ENCODE measurements at places on chromosomes 6 and 20.
A peak's percentile ranks its signal among the peaks of the same experiment; 100 is the strongest.

DNA sequence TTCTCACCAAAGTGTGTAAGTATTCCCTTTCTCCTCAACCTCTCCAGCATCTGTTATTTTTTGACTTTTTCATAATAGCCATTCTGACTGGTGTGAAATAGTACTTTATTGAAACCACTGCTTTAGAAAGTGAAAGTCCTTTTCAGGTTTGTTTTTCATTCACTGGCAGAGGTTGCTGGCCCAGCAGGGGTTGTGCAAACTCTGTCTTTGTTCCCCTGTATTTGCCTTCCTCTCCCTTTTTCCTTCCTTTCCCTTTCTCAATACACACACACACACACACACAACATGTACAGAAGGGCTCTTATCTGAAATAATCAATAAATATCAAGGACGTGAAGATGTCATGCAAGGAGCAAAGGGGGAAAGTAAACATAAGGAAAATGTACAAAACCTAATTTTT lies 99.8 kb downstream of the LY86 start:
- no peak for DNase-seq

- peak; percentile 52 for DNase-seq
Measured at GRCh38 chr20:50191544-50192363, 1.1 kb downstream of the CEBPB start.

- no peak for DNase-seq
Measured at GRCh38 chr6:37814374-37814773, 5.2 kb upstream of the ZFAND3 start.

- peak; percentile 53 for DNase-seq
Measured at GRCh38 chr20:59207742-59208357, 44.2 kb downstream of the ZNF831 start.

- DNase-seq, result no peak
Measured at GRCh38 chr20:22568872-22569344, 15.5 kb downstream of the FOXA2 start.

- no peak for DNase-seq
Measured at GRCh38 chr6:129320892-129321291, 389.1 kb downstream of the ARHGAP18 start.

DNA sequence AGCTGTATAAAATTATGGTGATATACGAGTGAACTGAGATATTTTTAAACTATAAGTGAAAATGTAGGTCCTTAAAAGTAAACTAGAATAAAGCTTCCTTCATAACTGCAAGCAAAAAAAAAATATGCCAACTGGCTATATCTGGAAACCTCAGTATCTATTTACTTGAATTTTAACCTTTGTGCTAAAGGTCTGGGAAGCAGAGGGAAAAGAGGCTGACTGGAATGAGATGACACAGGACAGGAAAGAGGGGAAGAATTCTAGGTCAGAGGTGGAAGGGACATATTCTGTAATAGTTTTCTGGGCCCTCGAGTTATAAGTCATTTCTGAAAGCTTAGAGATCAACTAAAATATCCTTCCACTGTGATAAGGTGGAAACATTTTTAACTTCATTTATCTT lies 46.8 kb downstream of the AIG1 start:
- DNase-seq, result no peak

DNA sequence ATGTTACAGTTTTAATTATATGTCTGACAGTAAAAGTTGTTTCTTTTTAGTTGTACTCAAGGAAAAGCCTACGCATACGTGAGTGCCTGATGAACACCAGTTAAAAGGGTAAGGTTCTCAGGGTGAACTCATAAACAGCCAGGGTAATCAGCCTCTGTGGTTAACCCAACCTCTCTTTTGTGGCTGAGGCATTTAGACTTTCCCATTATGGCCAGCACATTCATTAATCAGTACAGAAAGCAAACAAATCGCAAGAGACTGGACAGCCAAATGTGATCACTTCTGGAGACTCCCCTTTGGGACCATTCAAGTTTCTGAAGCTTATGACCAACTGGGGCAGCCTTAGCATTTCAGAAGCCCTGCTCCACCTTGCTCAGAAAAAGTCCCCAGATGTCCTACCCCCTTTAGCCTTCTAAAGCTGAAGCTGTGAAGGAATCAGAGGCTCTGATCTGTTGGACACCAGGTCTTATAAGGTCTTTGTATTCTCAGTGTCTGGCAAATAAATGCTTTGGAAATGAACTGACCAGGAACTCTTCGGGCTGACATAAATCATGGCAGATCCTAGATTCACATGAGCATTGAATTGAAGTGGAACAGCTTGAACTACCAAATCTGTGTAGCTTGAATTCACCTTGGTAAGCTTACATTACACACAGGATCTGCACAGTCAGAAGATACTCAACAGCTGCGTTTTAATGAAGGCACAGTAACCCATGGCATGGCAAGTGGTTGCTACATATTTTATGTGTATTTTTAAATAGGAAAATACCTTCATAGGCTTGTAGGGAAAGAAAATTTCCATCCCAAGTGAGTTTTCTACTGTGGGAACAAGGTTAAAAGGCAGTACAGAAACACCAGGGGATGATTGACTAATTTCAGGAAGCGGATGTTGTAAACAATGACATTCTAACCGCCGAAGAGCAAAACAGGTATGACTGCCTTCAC lies 18.7 kb downstream of the IL20RA start:
- no peak for DNase-seq
